Frontal cortex (tissue), 4 donors: ENCODE measurements at places on chromosomes 2 and 18.
A peak's percentile ranks its signal among the peaks of the same experiment; 100 is the strongest.

DNA sequence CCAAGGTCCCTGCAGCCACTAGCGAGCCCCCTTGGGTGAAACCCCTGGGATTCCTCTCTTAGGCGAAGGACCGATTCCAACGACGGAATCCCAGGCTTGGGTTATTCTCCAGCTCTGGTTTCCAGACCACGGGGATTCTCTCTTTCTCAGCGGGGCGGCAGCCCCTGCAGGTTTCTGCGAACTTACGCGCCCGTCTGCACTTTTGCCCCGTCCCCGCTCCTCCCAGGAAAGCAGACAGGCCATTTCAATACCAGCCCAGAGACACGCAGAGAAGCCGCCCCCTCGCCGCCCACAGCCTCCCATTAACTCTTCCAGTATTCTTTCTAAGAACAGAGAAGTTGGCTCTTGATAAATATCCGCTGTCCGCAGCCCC, 1.2 kb downstream of the CBLN2 start:
- DNase-seq = no peak

- no peak for DNase-seq
Measured at GRCh38 chr18:65706646-65707045, 44.2 kb upstream of the CDH7 start.

DNA sequence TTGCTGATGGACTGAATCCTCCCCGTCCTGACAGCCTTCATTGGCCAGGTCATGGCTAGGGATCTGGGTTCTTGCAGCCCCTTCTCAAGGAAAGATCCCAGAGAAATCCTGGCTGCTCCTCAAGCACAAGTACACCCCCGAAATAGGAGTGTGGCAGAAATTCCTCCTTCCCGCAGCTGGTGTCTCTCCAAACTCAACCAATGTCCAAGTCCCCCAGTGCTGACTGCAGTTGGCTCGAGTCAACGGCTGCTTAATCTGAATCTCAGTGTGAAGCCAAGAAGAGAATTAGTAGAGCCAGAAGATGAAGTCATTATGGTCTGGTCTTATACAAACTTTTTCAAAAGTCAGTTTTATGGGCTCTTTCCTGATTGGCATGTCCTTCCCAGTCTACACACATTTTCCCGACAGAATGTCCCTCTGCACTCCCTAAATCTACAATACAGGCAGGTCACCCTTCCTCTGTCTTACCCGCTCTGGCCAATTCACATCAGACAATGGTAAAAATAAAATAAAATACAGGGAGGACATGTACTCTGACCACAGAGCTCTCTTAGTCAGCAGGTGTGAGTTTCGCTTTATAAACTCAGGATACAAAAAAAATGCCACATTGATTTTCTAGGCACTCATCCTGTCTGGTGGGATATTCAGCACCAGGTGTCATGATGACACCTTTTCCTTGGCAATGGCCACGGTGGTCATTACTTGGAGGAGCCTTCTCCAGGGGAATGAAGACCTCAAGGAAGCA, 76.9 kb upstream of the PAPOLG start:
- no peak for DNase-seq

GRCh38 chr18:11323359-11323819, 174.0 kb upstream of the PIEZO2 start:
- DNase-seq = no peak

DNA sequence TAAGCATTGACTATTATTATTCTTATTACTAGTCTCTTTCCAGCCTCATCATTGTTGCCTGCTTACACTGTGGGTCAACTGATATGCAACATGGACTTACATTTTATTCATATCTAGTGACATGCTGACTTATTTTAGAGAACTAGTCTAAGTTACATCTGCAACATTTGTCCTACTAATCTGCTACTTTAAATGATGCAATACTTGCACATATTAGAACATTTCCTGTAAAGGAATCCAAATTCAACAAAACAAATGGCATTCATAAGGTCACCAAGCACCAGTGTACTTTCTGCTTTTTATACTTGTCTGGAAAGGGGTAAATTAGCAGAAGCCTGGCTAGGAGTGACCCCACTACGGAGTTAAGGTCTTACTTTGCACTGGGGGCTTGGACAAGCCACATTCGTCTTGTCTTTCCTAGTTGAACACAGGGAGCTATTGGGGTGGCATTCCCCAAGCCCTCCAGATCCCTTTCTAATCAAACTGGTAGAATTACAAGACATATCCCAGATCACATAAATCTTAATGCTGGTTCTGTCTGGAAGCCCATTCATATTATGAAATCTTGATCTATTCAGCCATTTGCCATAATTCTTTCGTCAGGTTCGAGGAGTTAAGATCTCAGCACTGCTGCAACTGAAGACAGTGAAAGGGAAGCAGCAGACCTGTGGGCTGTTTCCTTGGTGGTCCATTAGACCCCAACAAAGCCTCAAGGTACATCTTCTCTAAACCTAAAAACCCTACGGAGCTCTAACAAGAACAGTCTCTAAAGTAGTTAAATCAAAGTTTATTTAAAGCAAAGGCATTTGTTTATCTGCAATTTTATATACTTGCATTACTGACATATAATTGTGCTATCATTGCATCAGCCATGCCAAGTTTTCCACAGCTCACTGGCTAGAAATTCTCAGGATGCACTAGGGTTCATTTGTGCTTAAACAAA, 49.9 kb upstream of the RTN4 start:
- no peak for DNase-seq

- DNase-seq = peak; percentile 22
Measured at GRCh38 chr2:207258263-207258991, 92.7 kb upstream of the KLF7 start.

DNA sequence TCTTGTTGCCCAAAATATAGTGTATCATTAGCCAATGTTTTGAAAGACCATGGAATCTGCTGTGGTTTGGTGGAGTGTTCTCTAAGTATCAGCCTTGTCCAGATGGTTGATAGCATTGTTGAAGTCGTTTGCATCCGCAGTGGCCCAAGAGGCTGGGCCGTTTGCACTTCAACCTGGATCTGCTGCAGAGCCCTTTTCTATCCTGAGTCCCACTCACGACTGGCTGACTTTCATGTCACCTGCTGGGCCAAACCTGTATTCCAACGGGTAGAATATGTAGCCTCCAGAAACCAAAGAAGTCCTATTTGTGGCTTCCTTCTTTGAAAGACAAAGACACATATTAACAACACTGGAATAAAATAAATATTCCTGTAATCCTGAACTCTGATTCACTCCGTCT, 1154.1 kb downstream of the RPIA start:
- no peak for DNase-seq

DNA sequence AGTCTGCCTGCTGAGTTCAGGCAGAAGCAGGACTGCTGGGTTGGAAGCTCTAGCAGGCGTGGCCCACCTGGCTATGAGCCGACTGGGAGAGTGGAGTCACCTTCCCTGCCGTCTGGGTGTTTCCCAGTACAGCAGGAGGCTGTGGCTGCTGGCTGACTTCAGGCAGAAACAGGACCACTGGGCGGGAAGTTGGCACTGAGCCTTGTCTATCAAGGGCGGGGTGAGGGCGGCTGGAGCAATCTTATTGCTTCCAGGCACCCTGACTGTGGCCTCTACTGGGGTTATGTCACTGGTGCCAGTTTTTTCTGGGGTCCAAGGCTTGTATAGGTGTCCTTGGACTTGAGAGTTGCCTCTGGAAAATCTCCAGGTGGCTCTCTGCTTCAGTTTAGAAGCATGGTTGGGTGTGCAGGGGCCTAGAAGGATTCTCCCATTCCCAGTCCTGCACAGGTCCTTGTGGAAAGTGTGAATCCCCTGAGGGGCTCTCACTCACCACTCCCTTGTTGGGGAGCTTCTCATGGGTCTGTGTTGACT, 30.5 kb downstream of the LTBP1 start:
- DNase-seq = no peak

DNA sequence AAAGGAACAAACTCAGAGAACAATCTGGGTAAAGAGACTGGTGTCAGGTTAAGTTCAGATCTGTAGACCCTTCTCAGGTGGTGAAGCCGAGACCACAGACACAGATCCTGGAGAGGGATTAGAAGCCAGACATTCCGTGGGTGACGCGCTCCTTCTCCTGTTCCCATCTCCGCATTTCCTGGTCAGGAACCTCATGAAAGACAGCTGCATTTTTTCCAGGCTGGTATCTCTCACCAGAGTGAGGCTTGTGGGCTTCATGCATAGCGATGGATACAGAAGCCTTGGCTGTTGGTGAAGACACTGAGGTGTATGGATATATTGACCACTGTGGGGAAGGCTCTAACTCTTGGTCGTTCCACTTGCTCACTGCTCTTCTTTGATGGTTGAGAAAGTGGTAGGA, 152.6 kb downstream of the FAM210A start:
- DNase-seq = no peak

DNA sequence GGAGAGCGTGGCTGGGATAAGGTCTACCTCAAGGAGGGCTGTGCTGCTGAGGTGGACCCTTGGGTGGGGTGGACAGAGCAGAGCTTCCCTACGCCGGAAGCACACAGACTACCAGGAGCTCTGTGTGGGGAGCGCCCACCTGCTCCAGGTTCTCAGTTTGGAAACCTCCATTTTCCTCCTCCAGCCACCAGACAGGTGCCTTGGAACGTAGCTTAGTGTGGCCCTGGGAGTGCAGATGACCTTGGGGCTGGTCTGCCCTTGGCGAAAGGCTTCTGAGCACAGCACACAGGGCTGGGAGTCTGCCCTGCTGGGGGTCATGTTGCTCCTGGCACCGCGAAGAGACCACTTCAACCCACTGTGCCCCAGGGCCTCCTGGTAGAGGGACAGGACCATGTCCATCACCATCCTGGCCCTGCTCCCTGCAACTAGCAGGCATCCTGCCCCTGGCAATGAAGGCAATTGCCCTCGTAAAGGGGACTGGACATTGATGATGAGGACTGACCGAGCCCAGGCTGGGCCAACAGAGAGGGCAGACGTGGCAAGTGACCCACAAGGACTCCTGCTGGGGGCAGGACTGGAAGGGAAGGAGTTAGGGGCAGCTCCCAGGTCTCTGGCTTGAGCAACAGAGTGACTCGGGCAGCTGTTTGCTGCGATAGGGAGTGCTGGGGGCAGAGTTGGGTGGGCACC, 214.7 kb downstream of the CYP26B1 start:
- no peak for DNase-seq

GRCh38 chr2:113877711-113878598, 11.9 kb upstream of the ACTR3 start:
- DNase-seq = no peak
